Panc1 (cell line): ENCODE measurements at places on chromosomes 16 and 17. TPM values are rescaled to one million over a fixed set of nuclear protein-coding genes. Genes with fewer than 3 reads are reported as not detected.
A peak's percentile ranks its signal among the peaks of the same experiment; 100 is the strongest.

DNA sequence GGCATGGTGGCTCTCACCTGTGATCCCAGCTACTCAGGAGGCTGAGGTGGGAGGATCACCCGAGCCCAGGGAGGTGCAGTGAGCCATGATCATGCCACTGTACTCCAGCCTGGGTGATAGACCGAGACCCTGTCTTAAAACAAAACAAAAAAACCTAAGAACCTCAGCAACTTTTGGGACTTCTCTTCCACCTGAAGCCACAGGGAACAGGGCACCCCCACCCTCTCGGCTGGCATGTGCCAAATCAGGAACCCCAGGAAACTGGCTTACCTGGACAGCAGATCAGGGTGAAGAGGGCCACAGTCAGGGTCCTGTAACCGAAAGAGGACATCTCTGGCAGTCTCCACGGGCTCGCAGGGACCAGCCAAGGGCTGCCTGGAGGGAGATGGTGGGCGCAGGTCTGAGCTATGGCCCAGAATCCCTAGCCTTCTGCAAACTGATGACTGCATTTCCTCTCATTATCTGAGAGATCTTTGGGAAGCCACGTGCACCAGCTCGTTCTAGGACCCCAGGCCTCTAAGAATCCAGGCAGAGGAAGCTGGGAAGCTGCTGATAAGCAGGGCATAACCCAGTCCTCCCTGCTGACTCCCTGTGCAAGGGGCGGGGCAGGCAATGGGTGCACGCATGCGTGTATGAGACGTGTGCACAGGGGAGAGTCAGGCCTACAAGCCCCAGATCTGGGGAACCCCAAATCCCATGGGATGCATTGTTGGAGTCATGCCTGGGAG is 8.4 kb downstream of the PRR29 start:
- no peak overlapping the region for H3K4me3 ChIP-seq
- no peak overlapping the region for H3K27ac ChIP-seq
- DNase-seq = no peak
- H3K36me3 ChIP-seq = no peaks in the 10 kb centered on the region
- no peaks in the 10 kb centered on the region for H3K27me3 ChIP-seq

DNA sequence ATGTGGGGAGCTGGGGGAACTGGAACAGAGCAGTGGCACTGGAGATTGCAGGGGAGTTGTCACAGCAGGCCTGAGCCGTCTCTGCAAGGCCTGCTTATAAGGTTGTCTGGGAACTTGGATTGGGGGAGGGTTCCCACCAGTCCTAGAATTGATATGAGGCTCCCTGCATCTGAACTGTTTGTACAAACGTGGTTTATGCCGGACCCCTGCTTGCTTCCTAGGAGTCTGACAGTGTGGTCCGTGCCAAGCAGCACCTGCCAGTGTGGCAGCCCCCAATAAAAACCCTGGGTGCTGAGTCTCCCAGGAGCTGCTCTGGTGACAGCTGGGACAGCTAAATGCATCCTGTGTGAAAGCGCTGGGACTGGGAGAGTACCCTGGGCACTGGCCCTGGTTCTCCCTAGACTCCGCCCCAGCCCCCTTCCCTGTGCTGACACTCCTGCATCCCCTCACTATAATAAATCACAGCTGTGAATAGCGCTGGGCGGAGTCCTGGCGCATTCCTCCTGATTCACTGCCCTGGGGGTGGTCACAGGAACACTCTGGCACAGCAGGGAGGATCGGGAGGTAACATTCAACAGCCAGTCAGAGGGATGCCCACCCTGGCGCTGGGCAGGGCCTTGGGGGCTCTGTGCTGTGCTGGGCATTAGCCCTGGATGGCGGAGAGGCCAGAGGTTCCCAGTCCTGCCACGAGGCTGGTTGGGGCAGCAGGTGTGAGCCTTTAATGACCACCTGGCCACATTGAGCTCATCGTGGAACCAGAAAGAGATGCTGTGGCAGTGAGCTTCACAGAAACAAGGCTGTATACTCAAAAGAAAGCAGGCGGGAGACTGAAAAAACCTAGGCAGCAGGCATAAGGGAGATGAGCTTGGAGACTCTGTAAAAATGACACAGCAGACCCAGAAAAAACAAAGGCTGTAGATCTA is 45.6 kb downstream of the RMI2 start:
- H3K4me3 ChIP-seq = no peak overlapping the region
- H3K27me3 ChIP-seq = no peaks in the 10 kb centered on the region
- no peak for DNase-seq
- no peaks in the 10 kb centered on the region for H3K36me3 ChIP-seq

DNA sequence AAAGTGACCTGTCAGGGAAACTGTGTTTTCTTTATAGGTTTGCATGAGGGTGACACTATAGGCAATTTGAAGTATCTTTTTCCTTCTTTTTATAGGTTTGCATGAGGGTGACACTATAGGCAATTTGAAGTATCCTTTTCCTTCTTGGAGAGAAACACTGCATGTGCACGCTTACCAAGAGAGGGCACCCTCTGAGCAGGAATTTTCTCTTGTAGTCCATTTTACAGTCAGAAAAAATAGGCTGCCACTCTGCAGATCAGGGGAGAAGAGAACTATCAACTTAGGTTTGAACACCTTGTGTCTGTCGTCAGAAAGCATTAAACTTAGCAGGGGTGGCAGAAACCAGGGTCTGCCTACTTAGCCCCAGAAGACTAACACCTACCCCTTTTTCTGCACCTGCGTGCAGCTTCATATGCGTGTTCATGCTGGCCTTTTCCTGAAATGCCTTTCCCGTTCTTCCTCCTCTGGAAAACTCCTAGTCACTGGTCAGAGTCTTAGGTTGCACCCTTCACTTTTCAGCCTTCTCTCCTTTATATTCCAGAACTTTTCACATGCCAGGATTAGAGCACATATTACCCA is 16.4 kb upstream of the SMIM36 start:
- no peaks in the 10 kb centered on the region for H3K27me3 ChIP-seq
- DNase-seq = no peak
- no peaks in the 10 kb centered on the region for H3K36me3 ChIP-seq
- no peak overlapping the region for H3K27ac ChIP-seq
- no peak overlapping the region for H3K4me3 ChIP-seq
- no peaks in the 10 kb centered on the region for H3K4me1 ChIP-seq

GRCh38 chr17:8685381-8685780 is 54.9 kb upstream of the MYH10 start:
- no peaks in the 10 kb centered on the region for H3K4me1 ChIP-seq
- no peak overlapping the region for H3K27ac ChIP-seq
- no peak for DNase-seq
- no peaks in the 10 kb centered on the region for H3K36me3 ChIP-seq

GRCh38 chr16:9008601-9009260 is 45.0 kb upstream of the USP7 start:
- no peaks in the 10 kb centered on the region for H3K4me1 ChIP-seq
- H3K4me3 ChIP-seq = peak overlapping the region; percentile 77
- H3K27me3 ChIP-seq = no peaks in the 10 kb centered on the region
- peak; percentile 43 for DNase-seq
- no peaks in the 10 kb centered on the region for H3K36me3 ChIP-seq

DNA sequence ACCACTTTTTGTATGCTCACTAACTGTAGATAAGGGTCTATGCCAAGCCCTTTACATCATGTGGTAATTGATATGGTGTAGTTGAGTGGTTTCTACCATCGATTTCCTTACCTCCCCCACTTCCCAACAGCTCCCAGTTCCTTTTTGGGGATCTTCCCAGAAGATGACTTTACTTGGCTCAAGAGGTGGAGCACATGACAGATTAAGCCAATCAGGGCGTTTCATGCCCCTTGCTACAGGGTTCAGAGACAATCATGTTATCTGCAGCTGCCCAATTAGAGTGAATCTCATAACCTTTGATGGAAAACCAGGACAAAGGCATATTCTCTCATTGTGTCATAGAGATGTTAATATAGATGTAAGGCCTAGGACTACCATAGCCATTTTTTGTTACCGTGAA is 16.2 kb upstream of the BMERB1 start:
- H3K27me3 ChIP-seq = no peaks in the 10 kb centered on the region
- H3K4me3 ChIP-seq = no peak overlapping the region
- H3K27ac ChIP-seq = no peak overlapping the region
- DNase-seq = no peak
- no peaks in the 10 kb centered on the region for H3K36me3 ChIP-seq

GRCh38 chr16:3004319-3004718 is 8.4 kb upstream of the CLDN9 start:
- H3K36me3 ChIP-seq = no peaks in the 10 kb centered on the region
- DNase-seq = no peak
- H3K27ac ChIP-seq = no peak overlapping the region
- no peak overlapping the region; the same call in 1 of the 2 replicates for H3K4me3 ChIP-seq
- H3K27me3 ChIP-seq = no peaks in the 10 kb centered on the region

Gene HCRT
- total RNA-seq = not detected

- DNase-seq = no peak
- peaks cover 10% of the 10 kb centered on the region for H3K4me1 ChIP-seq
- no peak overlapping the region for H3K27ac ChIP-seq
- H3K27me3 ChIP-seq = peaks cover 25% of the 10 kb centered on the region; the same call in 1 of the 2 replicates
These were observed 5.5 kb downstream of the TMEM132E start for GRCh38 chr17:34584805-34585416.

DNA sequence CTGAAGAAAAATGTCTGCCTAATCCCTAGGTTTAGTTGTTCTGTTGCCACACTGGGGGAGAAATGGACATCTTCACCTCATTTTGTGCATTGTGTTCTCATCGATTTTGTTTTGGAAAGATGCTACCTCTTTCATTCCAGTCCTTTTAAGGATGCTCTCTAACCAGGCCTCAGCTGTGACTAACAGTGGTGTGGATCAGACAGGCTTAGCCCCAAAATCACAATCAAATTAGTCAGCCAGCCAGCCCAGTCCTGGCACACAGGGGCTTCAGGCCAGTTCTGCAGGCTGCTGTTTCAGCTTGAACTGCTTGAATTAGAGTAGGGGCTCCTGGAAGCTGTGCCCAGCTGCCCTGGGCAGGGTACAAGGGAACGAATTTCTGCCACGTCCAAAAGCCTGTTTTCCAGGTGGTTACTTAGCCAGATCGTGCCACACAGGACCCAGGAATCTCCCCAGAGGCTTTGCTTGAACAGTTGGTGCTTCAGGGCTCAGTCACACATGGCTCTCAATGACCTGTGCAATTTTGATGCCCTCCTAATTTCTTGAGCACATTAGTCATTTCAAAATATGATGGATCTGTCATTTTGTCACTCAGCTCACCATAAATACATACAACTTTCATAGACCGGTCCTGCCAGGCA is 60.7 kb downstream of the CLEC16A start:
- no peak overlapping the region for H3K4me3 ChIP-seq
- H3K27me3 ChIP-seq = no peaks in the 10 kb centered on the region
- H3K36me3 ChIP-seq = no peaks in the 10 kb centered on the region
